ENCODE measurements at places on chromosomes 4 and X. TPM values are rescaled to one million over a fixed set of nuclear protein-coding genes. Genes with fewer than 3 reads are reported as not detected.

CTAG1A gene
- not detected for total RNA-seq

RAB9B gene
- 0.55 TPM for total RNA-seq

DCHS2 gene
- 0.32 TPM for total RNA-seq

SPANXB1 gene
- total RNA-seq: not detected

OCRL gene
- 20.5 TPM for total RNA-seq

GRCh38 chrX:43750248-43750676, 94.2 kb downstream of the MAOA start:
- DNase-seq: no peak

- DNase-seq: no peak
These were observed 50.3 kb downstream of the DKK2 start for GRCh38 chr4:106985830-106986229.

DNA sequence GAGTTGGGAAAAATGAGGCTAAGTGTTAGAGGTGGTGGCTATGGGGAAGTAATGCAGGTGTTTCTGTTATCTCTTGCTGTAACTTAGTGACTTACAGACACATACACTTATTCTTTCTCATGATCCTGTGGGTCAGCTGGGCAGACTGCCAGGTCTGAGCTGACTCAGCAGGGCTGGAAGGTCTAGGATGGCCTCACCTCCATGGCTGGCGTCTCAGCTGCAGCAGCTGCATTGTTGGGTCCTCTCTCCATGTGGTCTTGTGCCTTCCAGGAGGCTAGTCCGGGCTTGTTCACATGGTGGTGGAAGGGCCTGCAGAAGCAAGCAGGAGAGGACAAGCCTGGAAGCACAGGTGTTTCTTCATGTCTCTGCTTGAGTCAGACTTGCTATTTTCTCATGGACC, 172.7 kb downstream of the NHS start:
- peak; percentile 70 for DNase-seq

- DNase-seq: no peak
These were observed 24.0 kb downstream of the RBMX start for GRCh38 chrX:136856551-136856950.

DNA sequence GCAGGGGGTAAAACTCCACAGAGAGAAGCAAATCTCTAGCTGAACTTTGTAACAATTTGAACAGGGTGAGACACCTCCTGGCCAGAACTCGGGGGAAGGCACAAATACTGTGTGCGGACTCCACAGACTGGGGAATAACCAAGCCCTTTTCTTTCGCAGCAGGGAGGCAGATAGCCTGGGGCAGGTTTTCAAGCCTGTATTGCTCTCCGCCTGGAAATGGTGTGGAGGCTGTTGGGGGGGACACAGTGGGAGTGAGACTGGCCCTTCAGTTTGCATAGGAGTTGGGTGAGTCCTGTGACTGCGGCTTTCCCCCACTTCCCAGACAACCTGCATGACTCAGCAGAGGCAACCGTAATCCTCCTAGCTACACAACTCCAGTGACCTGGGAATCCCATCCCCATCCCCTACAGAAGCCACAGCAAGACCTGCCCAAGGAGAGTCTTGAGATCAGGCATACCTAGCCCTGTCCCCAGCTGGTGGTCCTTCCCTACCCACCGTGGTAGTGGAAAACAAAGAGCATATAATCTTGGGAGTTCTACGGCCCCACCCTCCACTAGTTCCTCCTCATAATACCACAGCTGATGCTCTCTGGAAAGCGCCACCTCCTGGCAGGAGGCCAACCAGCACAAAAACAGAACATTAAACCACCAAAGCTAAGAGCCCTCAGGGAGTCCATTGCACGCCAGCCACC, 12.9 kb upstream of the SMPX start:
- DNase-seq: no peak

- no peak for DNase-seq
These were observed 56.0 kb downstream of the TASL start for GRCh38 chrX:30521440-30522182.

DNA sequence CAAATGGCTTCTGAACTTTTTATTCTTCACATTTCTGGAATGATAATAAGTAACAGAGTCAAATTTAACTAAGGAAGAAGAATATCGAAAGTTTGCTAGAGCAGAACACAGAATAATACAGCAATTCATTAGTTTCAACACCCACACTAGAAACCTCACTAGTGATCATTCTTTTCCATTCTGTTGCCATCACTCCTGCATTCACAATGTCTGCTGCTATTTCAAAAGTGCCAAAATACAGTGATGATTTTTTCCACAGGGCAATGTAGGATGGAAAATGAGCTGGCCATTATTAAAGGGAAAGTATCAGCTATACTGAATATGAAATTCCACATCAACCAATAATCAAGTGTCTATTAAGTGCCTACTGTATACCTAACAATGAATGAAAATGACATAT, 186.7 kb downstream of the USP46 start:
- DNase-seq: no peak

DNA sequence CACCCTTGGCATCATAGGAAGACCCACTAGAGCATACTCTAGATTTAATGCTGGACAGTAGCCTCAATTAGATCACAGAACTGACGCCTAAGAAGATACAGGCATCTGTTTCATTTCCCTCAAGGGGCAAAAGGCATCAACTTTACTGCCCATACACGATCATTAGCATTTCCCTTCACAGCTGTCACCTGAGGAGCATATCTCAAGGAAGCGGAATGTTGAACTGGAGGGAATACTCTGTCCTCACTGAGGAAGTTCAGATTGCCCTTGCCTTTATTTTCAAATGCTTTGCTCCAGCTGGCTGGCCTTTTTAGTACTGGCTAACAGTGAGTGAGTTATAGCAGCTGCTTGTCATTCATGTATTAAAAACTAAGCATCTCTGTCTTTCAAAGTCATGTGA, 508.4 kb upstream of the GALNT7 start:
- DNase-seq: no peak

DNA sequence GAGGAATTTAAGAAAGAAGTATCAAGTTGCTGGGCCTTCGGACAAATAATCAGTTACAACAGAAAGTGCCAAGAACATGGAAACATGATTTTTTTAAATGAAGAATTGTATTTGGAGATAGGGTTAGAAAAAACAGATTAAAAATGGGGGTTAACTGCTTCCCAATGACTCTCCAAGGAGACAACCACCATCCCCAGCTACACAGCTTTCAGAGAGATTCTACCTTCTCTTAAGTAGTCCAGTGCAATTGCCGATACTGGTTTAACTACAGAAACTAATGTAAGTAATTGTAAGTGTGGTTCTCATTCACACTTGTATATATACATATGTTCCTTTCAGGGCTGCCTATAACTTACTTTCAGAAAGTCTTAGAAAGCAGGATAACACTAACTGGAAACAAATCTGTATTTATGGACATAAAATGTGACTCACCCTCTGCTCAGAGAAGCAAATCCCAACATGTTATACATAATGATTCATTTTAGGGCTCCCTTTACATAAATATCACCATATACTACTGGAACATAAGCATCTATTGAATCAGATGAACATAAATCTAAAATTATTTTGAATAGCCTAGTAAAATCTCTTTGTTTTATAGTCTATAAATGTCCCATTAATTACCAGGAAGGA, 248.9 kb upstream of the UGT8 start:
- DNase-seq: no peak

- DNase-seq: no peak
These were observed 48.8 kb upstream of the GALNT7 start for GRCh38 chr4:173119818-173120217.
